SW480 (cell line): ENCODE measurements at places on chromosomes 7 and 10.
A peak's percentile ranks its signal among the peaks of the same experiment; 100 is the strongest.

- no peak for DNase-seq
These were observed 285.2 kb downstream of the CAMK1D start for GRCh38 chr10:12634621-12634931.

DNA sequence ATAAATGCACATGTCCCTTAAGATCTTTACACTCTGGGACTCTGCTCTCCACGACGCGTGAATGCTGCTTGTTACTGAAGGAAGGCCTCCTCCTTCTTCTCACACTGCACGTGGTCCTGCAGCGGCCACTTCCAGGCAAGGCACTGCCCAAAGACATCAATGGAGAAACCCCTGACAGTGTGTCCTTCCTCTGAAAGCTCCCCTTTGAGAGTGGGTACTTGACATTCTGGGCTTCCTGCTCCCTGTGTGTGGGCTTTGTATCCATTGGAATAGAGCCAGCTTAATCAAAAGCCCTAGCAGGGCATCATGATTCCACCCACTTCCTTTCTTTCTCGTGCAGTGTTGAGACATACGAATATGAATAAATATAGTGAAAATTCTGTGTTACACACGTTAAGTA lies 69.7 kb upstream of the STK17A start:
- no peak for DNase-seq

- no peak for DNase-seq
These were observed 396.2 kb upstream of the IGFBP3 start for GRCh38 chr7:46317256-46317655.

DNA sequence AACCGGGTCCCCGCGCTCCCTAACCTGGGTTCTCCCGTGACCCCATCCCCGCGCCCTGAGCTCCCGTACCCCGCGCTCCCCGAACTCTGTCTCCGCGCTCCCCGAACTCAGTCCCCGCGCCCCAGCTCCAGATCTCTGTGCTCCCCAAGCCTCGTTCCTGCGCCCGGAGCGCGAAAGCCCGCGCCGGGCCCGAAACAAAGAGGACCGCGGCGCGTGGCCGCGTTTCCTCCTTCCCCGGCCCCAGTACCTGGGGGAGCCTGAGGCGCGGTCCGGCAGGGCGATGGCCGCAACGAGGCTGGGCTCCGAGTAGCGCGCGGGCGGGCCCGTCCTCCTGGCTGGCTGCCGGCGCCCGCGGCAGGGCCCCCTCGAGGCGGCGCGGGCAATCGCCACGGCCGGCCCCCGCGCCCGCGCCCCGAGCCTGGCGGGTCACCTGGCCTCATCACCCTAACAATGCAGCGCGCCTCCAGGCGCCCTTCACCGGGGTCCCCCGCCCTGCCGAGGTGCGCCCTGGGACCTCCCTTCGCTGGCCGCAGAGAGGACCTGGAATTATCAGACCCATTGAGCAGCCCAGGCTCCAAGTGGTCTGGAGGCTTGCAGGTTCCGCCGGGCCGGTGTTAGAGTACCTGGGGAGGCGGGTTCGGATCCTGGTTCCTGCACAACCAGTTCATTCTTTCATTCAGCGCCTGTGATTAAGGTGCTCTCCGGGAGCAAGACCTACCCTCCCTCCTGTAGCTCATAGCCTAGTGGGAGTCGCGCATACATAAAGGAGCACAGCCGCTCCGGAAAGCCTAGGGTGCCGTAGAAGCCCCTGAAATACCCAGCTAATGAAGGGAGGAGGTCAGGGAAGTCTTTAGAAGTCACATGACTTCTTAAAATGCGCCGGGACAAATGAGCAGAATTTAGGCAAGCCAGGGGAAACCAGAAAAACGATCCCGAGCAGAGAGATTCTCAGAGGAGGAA lies at the start of gene TNS3:
TSS of gene TNS3 (minus strand) at position 308 of the 960 bp plus-strand sequence. CDS start 142,475 bp downstream, outside the sequence.
- DNase-seq = peak; percentile 60

GRCh38 chr10:73887294-73888039 lies 13.1 kb upstream of the CAMK2G start:
- DNase-seq = peak; percentile 62

GRCh38 chr7:94059746-94060145 lies 55.6 kb upstream of the BET1 start:
- no peak for DNase-seq

- DNase-seq = no peak
These were observed 718.9 kb downstream of the GRID1 start for GRCh38 chr10:85647741-85648140.

DNA sequence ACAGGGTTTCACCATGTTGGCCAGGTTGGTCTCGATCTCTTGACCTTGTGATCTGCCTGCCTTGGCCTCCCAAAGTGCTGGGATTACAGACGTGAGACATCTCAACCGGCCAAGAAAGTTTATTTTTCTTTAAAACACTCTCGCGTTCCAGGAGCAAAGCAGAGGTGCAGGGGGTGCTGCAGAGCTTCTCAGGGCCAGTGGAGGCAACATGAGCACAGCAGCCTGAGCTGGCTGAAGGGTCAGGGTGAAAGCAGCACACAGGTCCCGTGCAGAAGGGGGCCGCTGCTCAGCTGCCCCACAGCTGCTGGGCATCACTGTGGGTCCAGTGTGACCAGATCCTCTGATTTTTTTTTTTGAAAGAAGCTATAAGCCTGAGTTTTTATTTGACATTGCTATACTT lies 46.1 kb downstream of the EPHB4 start:
- no peak for DNase-seq

DNA sequence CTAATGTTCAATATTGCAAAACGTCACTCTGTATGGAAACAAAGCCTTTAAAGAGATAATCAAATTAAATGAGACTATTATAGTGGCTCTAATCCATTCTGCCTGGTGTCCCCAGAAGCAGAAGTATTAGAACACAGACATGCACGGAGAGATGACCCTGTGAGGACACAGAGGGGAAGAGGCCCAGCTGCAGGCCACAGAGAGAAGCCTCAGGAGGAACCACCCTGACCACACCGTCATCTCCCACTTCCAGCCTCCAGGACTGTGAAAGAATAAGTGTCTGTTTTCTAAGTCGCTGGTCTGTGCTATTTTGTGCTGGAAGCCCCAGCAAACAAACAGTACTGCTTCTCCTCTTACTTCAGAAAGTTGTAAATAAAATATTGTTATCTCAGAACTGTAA lies 283.5 kb upstream of the ADARB2 start:
- no peak for DNase-seq

GRCh38 chr7:17038783-17039170 lies 157.0 kb upstream of the AGR3 start:
- no peak for DNase-seq

- DNase-seq = no peak
These were observed 25.1 kb downstream of the CRHR2 start for GRCh38 chr7:30657131-30657530.

DNA sequence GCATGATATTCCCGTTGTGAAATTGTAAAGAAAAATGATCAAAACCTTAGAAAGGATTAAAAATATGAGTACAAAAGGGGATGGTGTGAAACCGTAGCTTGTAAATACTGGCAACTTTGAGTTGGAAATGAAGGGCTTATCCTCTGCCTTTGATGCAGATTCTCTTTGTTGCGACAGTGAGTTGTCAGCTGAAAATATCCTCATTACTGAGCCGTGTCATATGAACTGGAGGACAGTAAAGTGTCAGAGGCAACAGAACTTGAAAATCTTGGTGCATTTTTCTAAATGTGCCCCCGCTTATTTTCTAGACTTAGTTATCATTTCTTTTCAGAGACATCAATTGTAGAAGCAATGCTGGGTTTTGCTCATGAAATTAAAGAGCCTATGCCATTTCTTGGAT lies 170.5 kb upstream of the NPS start:
- no peak for DNase-seq
